HT1080 (cell line): ENCODE measurements at places on chromosomes 6 and 20. TPM values are rescaled to one million over a fixed set of nuclear protein-coding genes. Genes with fewer than 3 reads are reported as not detected.

TEAD3 gene
- total RNA-seq: 3.8 and 3.9 TPM in 2 replicates

MYMX gene
- total RNA-seq: not detected in 2 replicates

BNIP5 gene
- total RNA-seq: not detected in 2 replicates

DUSP15 gene
- total RNA-seq: 0.30 TPM in 1 of 2 replicates, not detected in the other

GMPR gene
- 2.4 and 2.9 TPM in 2 replicates for total RNA-seq

LY6G6C gene
- not detected in 2 replicates for total RNA-seq

PPP1R16B gene
- total RNA-seq: 0.03 and 0.05 TPM in 2 replicates

CTCFL gene
- total RNA-seq: not detected in 2 replicates

WFDC10B gene
- total RNA-seq: 0.39 and 0.77 TPM in 2 replicates

AFG1L gene
- 2.7 and 8.8 TPM in 2 replicates for total RNA-seq

ZSCAN9 gene
- total RNA-seq: 6.5 and 10.7 TPM in 2 replicates

NR2E1 gene
- not detected in 2 replicates for total RNA-seq

NOL7 gene
- total RNA-seq: 108 and 117 TPM in 2 replicates

LRRC73 gene
- total RNA-seq: 0.07 and 0.77 TPM in 2 replicates

PCSK2 gene
- total RNA-seq: not detected in 2 replicates

SLC35D3 gene
- total RNA-seq: 0.07 TPM in 1 of 2 replicates, not detected in the other

HRH3 gene
- total RNA-seq: not detected in 2 replicates

PACSIN1 gene
- total RNA-seq: not detected in 2 replicates

SPATA25 gene
- 0.33 and 0.34 TPM in 2 replicates for total RNA-seq

XRN2 gene
- total RNA-seq: 114 and 118 TPM in 2 replicates

TOX2 gene
- 3.5 and 8.3 TPM in 2 replicates for total RNA-seq

IBTK gene
- total RNA-seq: 19.5 and 22.5 TPM in 2 replicates

HLA-DRB5 gene
- not detected in 2 replicates for total RNA-seq

SIRPB1 gene
- total RNA-seq: 0.16 and 1.0 TPM in 2 replicates

MUCL3 gene
- not detected in 2 replicates for total RNA-seq

DTD1 gene
- 115 and 120 TPM in 2 replicates for total RNA-seq

C6orf163 gene
- total RNA-seq: 0.57 and 1.0 TPM in 2 replicates

MLIP gene
- not detected in 2 replicates for total RNA-seq

ZC3H12D gene
- total RNA-seq: 0.07 and 0.16 TPM in 2 replicates

PRL gene
- total RNA-seq: not detected in 2 replicates

GPSM3 gene
- 59.9 and 80.6 TPM in 2 replicates for total RNA-seq

PRDM13 gene
- total RNA-seq: not detected in 2 replicates

DPPA5 gene
- not detected in 2 replicates for total RNA-seq

CFAP206 gene
- total RNA-seq: not detected in 2 replicates

PLTP gene
- 0.16 TPM in 1 of 2 replicates, not detected in the other for total RNA-seq
